Right hindlimb (tissue), 1 donor: ENCODE measurements at places on chromosomes 2 and 18.

GRCh38 chr18:76376225-76376624 is 118.8 kb downstream of the ZNF516 start:
- DNase-seq: no peak

- no peak for DNase-seq
Observed at GRCh38 chr18:79117385-79117784, 48.2 kb downstream of the ATP9B start.

- DNase-seq: peak; percentile 35
Observed at GRCh38 chr18:32422201-32422600, 48.5 kb downstream of the GAREM1 start.

DNA sequence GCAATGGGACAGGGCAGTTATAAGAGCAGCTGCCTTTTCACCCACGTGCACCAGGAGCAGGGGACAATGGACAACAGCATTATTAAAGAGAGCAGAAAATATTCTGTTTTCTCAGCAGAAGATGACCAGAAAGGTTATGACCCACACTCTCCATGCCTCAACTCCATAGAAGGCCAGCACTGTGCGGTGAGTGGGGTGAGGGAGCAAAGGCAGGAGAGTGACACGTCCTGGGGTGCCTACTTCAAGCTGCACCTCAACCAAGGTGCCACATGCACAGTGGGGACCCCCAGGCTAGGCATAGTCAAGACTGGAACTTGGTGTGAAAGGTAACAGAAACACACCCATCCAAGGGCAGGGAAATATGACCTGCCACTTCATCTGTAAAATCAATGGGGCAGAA is 50.4 kb downstream of the POLR1A start:
- no peak for DNase-seq

DNA sequence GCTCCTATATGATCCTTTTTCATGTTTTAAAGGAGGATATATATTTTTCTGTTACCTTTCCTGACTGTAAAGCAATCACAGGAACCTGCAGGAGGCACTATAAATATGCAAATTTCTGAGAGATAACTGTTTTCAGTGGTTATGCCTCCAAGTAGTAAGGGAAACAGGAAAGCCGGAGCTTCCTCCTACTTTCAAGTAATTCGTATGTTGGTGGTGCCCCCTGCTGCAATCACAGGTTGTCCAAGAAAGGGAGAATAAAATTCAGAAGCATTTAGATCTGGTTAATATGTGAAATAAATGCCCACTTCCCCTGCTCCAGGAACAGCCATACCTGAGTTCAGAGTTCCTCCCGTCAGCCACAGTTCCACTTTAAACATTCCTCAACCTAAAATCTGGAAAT is 12.0 kb upstream of the BCL11A start:
- DNase-seq: peak; percentile 45

DNA sequence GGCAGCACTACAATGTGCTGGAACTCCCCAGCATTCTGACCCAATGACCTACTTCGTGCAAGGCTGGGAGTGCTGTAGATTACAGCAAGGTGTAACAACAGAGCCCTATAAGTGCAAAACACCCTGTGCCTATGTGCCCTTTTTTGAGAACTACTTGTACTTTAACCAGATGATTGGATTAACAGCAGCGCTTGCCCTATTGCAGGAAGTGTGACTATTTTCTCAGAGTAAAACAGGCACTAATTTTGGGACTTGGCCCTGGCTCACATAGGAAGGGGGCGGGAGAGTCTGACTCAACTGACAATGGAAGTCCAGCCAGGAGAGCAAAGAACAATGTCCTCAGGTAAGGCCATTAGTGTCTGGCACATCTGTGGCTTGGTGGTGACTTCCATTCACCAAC is 35.6 kb upstream of the RNF125 start:
- DNase-seq: no peak

DNA sequence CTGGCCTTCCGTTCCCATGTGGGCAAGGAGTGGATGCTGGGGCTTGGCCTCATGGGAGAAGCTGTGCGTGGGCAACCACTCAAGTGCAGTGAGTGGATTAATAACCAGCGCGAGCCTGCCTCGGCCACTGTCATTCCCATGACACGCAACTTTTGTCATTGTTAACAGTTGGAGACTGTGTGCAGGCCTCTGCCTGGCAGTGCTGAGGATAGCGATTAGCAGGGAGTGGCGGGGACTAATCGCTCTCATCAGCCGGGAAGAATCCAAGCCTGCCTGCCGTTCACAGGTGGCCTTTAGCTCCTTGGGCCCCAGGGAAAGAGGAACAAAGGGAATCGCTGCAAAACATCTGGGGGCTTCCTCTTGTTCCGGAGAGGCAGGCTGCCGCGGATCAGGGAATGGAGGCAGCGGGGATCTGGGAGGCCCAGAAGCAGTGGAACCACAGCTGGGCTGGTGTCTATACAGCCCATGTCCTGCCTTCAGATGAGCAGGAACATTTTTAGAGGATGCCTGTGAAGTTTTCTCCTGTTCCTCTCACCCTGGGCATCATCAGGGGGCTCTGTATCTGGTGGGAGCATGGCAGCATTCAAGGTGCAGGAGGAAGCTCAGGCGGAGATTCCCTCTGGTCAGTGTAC is 53.8 kb downstream of the CTIF start:
- no peak for DNase-seq

DNA sequence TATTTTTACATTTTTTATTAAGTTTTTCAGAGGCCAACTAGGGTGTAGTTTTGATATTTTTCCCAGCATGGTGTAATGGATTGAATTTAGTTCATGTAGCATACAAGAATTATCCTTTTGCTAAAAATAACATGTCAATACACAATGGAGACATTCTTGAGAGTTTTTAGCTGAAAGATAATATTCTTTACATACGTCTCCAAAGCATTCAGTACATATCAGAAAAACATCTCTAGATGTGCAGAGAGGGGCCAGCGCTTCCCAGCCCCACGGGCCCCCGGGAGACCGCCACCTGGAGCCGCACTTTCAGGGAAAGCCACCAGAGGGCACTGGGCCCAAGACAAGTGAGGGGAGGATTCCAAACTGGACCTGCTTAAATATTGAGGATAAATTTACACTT is 499.4 kb downstream of the GALR1 start:
- peak; percentile 65 for DNase-seq

DNA sequence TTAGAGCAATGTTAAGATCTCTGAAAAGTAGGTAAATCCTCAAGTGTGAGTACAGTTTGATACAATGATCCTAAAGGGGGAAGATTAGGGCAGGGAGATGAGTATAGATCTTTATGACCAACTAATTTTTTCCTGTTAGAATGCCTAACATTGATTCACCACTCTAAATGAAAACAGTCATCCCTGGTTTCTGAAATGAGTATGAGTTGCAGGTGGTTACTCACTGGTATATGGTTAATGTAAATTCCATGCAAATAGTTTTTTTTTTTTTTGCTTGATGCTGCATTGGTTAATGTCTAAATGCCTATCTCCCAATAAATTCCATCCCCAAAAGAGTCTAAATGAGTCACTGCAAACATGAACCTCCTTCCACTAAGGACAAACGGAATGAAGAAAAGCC is 55.0 kb upstream of the SERPINB2 start:
- no peak for DNase-seq

DNA sequence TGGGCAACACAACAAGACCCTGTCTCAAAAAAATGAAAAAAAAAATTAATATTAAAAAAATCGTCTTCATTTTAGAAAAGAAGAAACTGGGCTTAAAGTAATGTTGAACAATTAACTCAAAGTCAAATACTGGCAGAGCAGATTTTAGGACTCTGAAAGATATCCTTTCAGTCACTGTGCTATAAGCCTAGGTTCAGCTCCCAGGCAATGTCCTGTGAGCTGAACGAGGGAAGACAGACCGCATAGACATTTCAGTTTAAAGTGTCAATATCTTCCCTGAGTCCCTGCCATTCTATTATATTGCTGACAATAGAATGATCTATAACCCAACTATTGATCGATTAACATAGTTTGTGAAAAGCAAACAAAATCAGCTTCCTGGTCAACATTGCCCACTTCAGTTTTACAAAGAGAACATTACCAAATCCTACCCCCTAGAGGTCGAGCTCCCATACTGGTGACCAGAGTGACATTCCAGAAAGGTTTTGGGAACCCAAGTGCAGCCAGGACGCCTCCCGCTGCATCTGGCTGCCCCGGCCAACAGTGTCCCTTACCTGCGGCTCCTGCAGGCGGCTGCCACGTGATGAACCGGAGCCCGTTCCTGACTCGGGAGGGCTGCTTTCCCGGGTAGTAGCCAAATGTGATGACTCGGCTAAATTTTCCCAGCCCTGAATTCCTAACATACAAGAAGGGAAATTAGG is 639 bp downstream of the MRO start:
- DNase-seq: peak; percentile 26

DNA sequence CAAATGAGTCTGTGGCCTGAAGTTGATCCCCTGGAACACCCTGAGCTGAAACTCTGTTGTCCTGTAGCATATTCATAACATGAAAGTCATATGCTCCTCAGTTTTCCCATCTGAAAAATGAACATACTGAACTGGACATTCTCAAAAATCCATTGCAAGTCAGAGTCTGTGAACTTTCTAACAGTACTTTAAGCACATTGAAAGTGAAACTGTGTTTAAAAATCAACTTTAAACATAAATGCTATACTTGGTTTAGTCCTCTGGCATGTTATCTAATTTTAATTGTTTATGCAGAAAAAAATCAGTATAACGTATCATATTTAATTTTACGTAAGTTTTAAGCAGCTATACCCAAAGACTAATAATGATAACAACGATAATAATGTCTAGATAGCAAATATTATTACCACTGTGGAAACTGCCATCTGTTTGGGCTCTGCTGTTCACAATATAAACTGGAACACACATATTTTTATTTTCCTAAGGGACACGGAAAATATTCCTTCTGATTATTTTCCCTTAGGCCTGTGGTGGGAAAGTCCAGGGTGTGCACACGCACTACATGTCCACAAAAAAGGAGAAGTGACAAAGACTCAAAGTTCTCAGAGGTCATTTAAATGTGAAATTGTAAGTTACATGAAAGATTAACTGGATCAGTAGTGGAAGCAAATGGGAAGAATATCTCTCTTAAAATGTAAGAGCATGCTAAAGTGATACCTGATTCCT is 56.1 kb upstream of the TTN start:
- no peak for DNase-seq

GRCh38 chr2:77725045-77725444 is 202.9 kb upstream of the LRRTM4 start:
- no peak for DNase-seq

DNA sequence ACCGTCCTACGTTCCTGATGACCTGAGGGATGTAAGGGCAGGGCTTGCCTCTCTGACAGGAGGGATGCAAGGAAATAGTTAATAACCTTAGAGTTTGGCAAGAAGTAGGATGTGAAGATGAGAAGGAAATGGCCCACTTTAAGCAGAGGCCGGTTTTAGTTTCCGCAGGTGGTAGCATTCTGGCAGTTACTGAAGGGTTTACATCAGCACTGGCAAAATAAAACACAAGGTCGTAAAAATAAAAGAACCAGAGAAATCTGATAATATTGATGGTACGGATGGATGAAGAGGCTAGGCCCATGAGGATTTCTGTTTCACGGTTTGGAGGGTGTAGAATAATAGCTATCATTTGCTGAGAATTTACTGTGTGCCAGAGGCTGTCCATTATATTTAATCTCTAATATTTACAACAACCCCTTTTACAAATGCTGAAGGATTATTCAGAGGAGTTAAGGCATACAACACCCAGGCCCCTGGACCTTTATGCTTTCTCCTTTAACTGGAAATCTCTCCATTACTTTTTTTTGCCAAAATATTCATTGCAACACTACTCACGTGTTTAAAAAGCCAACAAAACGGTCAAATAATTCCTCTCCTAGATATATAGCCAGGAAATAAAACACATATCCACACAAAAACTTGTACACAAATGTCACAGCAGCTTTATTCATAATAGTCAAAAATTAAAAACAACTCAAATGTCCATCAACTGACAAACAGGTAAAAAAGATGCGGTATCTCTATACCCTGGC is 28.5 kb downstream of the DAPL1 start:
- no peak for DNase-seq

DNA sequence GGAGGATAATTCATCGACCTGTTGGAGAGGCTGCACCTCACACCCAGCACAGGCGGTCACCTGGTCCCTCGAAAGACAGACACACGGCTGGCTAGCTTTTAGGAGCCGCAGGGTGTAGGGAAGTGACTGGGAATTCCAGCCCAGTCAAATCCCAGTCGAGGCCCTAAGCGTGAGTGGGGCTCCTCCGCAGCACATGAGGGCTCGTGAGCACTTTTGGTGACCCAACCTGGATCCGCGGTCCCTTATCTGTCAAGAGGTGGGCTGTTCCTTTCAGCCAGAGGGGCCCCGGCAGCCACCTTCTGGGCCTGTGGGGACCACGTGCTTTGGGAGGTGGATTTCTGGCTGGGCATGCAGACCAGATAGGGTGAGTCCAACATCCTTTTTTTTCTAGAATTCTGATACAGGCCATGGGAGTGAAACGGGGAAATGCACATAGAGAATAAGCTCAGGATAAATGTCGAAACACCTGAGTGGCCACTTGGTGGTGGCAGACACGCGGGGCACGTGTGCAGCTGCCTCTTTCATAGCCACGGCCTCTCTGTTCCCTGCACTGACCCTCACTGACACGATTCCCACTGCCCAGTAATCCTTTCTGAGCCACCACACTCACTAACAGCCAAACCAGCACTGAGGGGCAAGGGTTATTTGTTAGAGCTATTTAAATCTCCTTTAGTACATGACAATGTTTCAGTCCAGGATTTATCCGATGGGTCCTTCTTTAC is 148.4 kb upstream of the PXDN start:
- DNase-seq: no peak

GRCh38 chr18:3624935-3625741 is 175.2 kb downstream of the TGIF1 start:
- peak; percentile 53 for DNase-seq

DNA sequence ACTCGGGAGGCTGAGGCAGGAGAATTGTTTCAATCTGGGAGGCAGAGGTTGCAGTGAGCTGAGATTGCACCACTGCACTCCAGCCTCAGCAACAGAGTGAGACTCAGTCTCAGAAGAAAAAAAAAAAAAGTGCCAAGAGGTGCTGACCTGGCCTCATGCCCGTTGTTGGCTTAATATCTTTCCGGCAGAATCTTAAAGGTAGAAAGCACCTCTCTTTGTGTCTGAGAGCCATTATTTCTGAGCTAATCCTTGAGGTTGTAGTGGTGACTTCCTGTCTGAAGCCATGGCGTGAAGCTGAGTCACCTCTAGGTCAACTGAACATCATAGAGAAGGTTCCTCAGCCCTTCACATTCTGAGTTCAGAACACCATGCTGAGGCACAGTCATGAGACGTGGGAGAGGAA is 60.4 kb downstream of the WDSUB1 start:
- no peak for DNase-seq

GRCh38 chr2:96683972-96684820 is 41.6 kb downstream of the FER1L5 start:
- no peak for DNase-seq

GRCh38 chr2:128316777-128317180 is 1.9 kb downstream of the HS6ST1 start:
- no peak for DNase-seq

DNA sequence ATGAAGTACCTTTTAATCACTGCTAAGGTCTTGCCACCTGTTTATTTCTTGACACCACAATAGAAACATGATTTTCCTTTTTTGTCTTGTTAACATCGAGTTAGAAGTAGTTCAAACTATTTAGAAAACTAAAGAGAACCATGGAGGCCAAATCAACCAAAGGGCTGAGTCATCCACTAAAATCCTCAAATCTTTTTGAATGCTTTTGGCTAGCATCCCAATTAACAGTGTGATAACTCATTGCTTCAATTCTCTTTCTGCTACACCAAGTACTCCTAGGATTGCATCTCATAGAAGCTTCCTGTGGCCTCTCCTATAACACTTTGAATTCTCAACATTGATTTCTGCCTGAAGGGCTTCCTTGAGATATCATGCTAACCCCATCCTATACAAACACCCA is 159.9 kb upstream of the MMADHC start:
- DNase-seq: no peak

- no peak for DNase-seq
Observed at GRCh38 chr18:49223837-49224529, 236.5 kb downstream of the DYM start.
